ENCODE measurements at places on chromosomes 4 and X.

DNA sequence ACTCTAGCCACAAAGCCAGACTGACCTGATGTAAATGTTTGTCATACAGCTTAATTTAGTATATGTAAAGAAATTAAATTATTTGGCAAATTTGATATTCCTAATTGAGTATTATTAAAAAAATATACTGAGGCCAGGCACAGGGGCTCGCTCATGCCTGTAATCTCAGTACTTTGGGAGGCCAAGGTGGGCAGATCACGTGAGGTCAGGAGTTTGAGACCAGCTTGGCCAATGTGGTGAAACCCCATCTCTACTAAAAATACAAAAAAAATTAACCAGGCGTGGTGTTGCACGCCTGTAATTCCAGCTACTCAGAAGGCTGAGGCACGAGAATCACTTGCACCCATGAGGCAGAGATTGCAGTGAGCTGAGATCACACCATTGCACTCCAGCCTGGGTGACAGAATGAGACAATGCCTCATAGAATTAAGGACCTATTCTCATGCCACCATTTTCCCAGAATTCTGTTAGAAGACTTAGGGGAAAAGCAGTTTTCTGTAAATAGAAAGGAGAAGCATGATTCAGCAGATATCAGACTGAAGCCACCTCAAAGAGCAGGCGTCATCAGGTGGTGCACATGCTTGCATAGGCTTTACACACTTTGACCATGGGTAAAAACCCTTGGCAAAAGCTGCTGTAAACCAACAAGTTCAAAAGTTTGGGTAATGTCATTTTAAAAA lies 6.1 kb downstream of the UBQLN2 start:
- no peak for DNase-seq

GRCh38 chr4:1305261-1305711 lies 15.6 kb downstream of the MAEA start:
- DNase-seq = no peak

DNA sequence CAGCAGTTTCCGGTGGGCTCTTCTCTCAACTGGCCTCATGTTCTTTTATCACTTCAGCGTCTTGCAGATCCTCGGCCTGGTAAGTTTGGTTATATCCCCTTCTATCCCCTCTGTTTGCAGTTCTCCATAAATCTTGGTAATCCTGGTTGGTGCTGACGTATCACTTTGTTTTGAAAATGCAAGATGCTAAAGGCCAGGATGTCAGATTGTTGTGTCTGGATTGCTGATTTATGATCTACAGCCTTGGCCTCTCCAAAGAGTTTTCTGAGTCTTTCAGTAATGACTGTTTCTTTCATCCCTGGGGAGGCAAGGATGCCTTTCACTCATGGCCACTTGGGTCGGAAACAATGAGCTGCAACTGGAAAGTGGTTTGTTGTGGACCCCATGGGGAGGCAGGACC lies 146.4 kb downstream of the AMMECR1 start:
- no peak for DNase-seq

DNA sequence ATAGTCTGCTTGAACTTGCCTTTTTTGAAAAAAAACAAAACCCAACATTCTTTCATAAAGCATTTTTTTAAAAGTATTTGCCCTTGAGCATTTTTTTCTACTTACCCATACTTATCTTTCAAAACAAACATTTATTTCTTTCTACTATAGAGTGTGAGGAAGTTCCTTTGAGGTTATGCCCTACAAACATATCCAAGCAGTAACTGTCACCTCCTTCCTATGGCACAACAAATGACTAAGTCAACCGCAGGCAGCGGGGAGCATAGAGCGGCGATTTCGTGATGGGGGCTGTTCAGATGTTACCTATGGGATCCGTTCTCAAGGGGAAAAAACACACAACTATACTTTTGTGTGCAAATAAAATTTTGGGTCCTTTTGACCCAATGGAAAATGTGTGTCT lies 19.4 kb downstream of the SPRY1 start:
- no peak for DNase-seq

Data from renal pelvis (tissue), 12 donors.